ENCODE measurements at places on chromosomes 5 and 9.

GRCh38 chr5:94744906-94745305, 126.4 kb downstream of the SLF1 start:
- DNase-seq: no peak

- DNase-seq: no peak
These were observed 2.6 kb downstream of the GABRA1 start for GRCh38 chr5:161850491-161850890.

- DNase-seq: peak; percentile 16
These were observed 66.9 kb downstream of the DCP2 start for GRCh38 chr5:113043491-113043931.

- no peak for DNase-seq
These were observed 297.9 kb downstream of the EFNA5 start for GRCh38 chr5:107372723-107373450.

DNA sequence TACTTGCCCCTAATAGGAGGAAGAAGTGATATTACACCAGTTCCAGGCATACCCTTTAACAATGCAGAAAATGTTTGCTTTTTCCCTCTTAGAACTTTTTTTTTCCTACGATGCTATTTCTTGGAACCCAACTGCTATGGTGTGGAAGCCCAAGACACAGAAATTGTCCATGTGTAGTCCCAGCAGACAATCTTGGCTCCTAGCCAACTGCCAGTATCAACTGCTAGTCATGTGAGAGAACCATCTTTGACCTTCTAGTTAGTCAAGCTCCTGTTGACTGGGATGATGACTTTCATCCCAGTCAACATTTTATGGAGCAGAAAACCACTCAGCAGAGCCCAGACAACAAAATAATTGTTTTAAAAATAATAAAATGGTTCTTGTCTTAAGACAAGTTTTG, 532.4 kb downstream of the TLR4 start:
- DNase-seq: no peak

DNA sequence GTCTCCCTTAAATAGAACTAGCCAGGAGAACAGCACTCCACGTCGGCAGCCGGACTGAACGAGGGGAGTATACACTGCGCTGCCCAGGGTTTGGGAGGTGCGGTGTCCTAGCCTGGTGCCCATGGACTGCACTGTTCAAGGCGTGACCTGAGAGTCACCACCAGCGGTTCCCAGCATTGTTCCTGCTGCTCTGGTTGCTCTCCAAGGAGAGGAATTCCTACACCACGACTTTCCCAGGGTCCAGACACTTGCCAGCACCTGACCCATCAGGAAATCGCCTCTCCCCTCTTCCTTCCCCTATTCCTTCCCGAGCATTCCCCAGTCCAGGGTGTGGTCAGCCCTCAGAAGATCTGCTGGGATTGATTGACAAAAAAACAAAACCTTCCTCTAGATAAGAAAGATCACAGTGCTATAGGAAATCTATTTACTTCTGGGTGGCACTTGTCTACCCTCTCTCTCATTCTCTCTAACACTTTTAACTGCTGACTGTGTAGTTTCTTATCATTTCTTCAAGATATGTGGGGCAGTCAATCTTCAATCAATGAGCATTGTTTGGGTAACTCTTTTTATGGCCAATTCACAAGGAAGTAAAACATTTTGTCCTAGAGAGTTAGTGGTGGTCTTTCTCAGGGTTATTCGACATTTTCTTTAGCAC, 297.8 kb upstream of the ACTBL2 start:
- DNase-seq: no peak

- DNase-seq: no peak
These were observed 5.9 kb upstream of the PRKACG start for GRCh38 chr9:69019808-69020207.

GRCh38 chr9:26770821-26771220, 121.8 kb downstream of the CAAP1 start:
- no peak for DNase-seq

DNA sequence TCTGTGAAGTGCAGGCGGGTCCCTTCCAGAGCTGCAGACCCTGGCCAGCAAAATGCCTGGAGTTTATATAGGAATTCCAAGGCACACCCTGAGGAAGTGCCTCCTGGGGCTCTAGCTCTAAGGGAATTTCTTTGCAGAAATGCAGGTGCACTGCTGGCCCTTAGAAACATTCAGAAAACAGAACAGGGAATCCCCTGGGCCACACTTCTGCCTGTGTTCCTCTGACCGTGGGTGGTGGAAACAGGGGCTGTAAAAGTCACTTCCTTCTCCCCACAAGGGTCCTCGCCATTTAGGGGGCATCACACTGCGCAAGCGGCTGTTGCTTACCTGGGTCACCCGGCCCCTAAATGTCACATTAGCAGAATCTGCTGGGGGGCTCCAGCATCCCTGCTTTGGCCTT, 140.8 kb upstream of the TBC1D2 start:
- DNase-seq: no peak

DNA sequence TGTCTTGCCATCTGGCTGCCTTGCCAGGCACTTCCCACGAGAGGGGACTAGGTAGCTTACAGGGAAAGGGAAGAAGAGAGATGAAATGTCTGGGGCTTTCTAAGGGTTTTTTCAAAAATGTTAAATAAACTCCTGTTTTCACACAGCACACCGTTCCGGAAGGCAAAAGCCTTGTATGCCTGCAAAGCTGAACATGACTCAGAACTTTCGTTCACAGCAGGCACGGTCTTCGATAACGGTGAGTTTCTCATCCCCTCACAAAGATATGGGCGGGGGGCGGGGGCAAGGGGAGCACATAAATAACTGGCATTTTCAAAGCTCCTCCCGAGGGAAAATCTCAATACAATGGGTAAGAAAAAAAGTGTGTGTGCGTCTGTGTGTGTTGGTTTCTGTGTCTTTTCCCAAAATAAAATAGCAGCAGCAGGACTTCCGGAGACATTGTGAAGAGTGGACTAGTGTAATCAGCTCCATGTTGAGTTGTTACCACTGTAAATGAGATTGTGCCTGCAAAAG, 189.6 kb downstream of the NR3C1 start:
- no peak for DNase-seq

GRCh38 chr5:143311428-143311827, 92.1 kb downstream of the NR3C1 start:
- DNase-seq: no peak

DNA sequence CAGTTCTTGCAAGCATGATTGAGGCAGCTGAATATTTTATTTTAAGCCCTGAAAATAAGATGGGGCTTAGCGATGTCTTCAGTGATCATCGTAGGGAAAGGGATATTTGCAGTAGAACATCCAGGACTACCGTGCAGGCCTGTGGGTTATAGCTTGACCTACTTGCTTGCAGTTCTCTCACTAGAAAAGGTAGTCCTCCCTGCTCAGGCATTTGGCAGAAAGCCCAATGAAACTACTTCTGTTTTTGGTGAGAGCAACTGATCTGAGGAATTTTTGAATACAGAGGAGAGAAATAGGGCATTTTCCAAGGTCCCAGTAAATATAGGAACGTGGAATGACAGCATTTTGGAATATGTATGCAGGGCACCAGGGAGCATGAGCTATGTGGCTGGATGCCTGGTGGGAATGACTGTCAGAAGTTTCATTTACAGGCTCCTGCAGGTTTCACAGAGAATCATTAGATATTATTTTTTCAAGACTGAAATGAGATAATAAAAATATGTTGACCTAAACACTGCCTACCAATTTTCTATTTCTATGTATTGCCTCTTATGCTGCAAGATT, 417.9 kb upstream of the ACTBL2 start:
- no peak for DNase-seq

- peak; percentile 21 for DNase-seq
These were observed 880.9 kb upstream of the SEMA6A start for GRCh38 chr5:117455236-117456233.

DNA sequence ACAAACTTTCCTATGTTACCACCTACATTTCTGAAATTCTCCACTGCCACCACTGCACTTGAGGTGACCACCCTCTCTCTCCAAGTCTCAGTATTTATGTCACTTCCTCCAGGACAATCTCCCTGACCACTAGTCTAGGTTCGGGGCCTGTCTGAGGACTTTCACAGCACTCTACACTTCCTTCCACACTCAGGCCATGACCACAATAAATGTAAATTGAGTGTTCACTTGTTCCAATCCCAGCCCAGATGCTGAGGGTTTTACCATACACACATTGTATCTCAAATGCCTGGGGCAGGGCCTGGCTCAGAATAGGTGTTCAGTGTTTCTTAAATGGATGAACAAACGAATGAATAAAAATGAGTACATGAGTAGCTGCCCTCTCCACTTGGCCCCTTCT, 26.9 kb upstream of the CCNG1 start:
- DNase-seq: no peak

DNA sequence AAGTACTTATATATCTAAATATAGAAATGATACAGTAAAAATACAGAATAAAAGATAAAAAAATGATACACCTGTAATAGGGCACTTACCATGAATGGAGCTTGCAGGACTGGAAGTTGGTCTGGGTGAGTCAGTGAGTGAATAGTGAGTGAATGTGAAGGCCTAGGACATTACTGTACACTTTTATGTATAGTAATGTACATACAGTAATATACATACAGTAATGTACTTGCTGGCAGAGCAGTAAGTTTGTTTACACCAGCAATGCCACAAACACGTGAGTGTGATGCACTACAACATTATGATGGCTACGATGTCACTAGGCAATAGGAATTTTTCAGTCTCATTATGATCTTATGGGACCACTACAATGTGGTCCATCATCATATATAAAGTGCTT, 34.2 kb downstream of the SUSD1 start:
- DNase-seq: no peak

GRCh38 chr9:81759680-81760215, 70.4 kb upstream of the TLE1 start:
- no peak for DNase-seq

DNA sequence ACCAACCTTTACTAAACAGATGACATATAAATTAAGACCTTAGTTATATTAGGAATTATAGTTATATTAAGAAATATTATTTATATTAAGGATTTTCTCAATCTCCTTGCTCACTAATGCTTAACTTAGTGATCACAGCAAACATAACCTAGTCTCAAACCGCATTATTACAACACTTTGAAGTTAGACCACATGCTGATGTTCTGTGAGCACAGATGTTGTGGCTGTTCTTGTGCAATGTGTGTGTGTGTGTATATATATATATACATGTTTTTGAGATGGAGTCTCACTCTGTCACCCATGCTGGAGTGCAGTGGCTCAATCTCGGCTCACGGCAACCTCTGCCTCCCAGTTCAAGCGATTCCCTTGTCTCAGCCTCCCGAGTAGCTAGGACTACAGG, 20.5 kb downstream of the ELP1 start:
- DNase-seq: no peak

All from progenitor cell of endocrine pancreas (in vitro differentiated cells).